ENCODE measurements at places on chromosomes 2 and 18. TPM values are rescaled to one million over a fixed set of nuclear protein-coding genes. Genes with fewer than 3 reads are reported as not detected.

DNA sequence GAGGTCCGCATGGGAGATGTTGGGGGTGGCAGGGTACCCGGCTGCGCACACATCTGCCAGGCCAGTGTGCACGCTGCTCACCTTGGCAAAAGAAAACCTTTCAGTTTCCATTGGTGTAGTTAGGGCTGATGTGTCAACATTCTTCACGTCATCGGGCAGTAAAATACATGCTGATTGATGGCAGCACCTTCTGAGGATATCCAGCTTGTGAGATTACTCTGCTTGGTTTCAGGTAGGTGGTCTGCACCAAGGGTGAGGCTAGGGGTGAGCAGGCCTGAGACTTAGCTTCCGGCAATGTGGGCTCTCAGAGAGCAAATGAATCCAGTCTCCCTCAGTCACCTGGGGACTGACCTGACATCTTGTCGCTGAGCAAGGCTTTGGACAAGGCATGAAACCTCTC lies 19.3 kb upstream of the ACKR3 start:
- H3K27ac ChIP-seq: no peak overlapping the region
- no peaks in the 10 kb centered on the region for H3K36me3 ChIP-seq
- H3K27me3 ChIP-seq: no peaks in the 10 kb centered on the region
- DNase-seq: no peak
- H3K4me3 ChIP-seq: no peak overlapping the region

- no peaks in the 10 kb centered on the region for H3K4me1 ChIP-seq
- no peak for DNase-seq
- no peak overlapping the region for H3K27ac ChIP-seq
Observed at GRCh38 chr2:188524519-188525113, 232.9 kb downstream of the GULP1 start.

- H3K4me3 ChIP-seq: no peak overlapping the region
- peaks cover 17% of the 10 kb centered on the region for H3K4me1 ChIP-seq
- H3K36me3 ChIP-seq: peaks cover 10% of the 10 kb centered on the region
- H3K27me3 ChIP-seq: no peaks in the 10 kb centered on the region
- H3K27ac ChIP-seq: no peak overlapping the region
- no peak for DNase-seq
Observed at GRCh38 chr2:105753380-105753779, 8.7 kb downstream of the NCK2 start.

- no peak overlapping the region for H3K27ac ChIP-seq
- no peaks in the 10 kb centered on the region for H3K36me3 ChIP-seq
- peak; percentile 19 for DNase-seq
- H3K27me3 ChIP-seq: no peaks in the 10 kb centered on the region
Observed at GRCh38 chr2:188518381-188518780, 226.7 kb downstream of the GULP1 start.

- no peak overlapping the region for H3K4me3 ChIP-seq
Observed at GRCh38 chr2:168851674-168852320, 38.4 kb downstream of the SPC25 start.

DNA sequence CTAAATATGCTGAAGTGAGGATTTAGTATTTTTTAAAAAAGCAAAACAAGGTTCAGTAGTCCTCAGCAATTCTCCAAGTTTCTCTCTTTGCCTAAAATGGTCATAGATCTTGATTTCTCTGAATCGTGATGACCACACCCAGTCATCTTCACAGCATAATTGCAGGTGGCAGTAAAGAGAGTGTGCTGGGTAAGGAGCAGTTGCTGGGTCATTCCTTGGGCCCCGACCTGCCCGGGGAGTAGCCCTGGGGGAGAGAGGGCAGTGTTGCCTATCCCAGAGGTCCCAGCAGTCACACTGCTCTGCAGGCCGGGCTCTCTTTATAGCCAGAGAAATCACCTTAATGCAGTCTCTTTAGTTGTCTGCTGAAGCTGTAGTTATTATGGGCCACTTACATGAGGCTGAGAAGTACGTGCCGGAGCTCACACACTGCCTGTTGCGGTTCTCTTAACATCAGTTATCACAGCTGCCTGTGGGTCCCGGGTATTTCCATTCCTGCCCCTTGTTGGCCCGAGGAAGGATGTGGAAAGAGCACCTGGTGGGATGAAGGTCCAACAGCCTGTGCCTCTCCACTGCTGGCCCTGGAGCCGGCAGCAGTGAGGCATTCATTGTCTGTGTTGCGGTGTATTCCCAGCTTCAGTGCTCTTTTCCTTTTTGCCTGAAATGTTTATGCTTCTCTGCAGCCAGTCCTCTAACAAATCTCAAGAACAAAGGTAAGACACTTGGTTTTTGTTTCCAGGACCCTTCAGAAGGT lies 230.1 kb downstream of the ALPK2 start:
- peaks cover 27% of the 10 kb centered on the region for H3K36me3 ChIP-seq
- H3K4me1 ChIP-seq: no peaks in the 10 kb centered on the region
- H3K4me3 ChIP-seq: no peak overlapping the region
- H3K27me3 ChIP-seq: no peaks in the 10 kb centered on the region
- no peak for DNase-seq

DNA sequence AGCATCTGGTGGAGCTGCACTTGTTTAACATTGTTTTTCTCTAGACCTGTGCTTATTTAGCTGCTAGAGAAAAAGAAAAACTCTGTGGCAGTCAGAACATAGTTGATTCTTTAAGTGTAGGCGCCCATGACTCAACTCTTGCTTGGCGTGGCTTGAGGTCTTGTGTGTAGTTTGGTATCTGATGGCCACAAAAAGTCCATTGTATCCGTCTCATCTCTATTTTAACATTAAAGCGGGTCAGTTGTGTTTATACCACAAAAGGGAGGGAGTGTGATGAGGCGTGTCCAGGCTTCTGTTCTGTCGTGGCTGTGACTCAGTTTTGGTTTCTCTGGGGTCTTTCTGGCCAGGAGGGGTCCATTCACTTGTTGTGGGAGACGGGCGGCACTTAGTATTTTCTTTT lies 24.2 kb upstream of the UGT1A8 start:
- no peak for DNase-seq
- H3K27me3 ChIP-seq: no peaks in the 10 kb centered on the region
- no peaks in the 10 kb centered on the region for H3K36me3 ChIP-seq
- no peak overlapping the region for H3K4me3 ChIP-seq
- H3K4me1 ChIP-seq: no peaks in the 10 kb centered on the region
- no peak overlapping the region for H3K27ac ChIP-seq

DNA sequence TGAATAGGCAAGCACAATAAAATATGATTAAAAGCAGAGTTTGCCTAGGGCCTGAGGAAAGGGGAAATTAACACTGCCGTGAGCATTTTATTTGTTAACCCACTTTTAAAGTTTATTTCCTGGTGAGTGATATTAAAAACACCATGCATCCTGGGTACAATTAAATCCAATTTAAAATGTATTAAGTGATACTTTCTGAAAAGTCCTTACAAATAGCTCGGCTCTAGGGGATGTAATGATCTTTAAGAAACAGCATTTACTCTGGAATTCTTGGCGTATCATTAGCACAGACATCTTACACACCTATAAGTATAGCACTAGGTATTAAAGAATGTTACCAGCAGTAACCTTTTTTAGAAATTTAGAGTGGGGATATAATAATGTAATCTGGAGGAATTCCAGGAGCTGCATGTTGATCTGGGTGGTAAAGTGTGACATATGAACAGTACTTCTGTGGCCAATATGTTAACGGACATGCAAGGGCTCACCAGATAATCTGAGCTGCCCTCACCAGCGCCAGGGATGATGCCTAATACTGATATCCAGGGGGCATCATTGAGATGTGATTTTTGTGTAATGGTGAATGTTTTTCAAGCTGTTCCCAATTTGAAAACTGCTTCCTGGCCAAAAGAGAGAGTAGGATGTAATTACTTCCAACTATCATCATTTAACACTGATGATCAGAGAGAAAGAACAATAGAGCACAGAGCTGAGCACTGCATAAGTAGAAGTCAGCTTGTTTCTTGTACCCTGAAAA lies 235.9 kb downstream of the DSEL start:
- no peaks in the 10 kb centered on the region for H3K27me3 ChIP-seq
- no peak overlapping the region for H3K4me3 ChIP-seq
- no peak for DNase-seq
- H3K36me3 ChIP-seq: no peaks in the 10 kb centered on the region

GRCh38 chr2:160907738-160908137 lies 252.5 kb upstream of the TANK start:
- no peaks in the 10 kb centered on the region for H3K36me3 ChIP-seq
- DNase-seq: no peak
- H3K4me3 ChIP-seq: no peak overlapping the region
- H3K27me3 ChIP-seq: no peaks in the 10 kb centered on the region
- H3K4me1 ChIP-seq: peaks cover 12% of the 10 kb centered on the region

GRCh38 chr18:54926593-54927325 lies 32.5 kb downstream of the CCDC68 start:
- no peaks in the 10 kb centered on the region for H3K27me3 ChIP-seq
- H3K36me3 ChIP-seq: no peaks in the 10 kb centered on the region
- H3K4me1 ChIP-seq: no peaks in the 10 kb centered on the region
- H3K27ac ChIP-seq: peak overlapping the region; percentile 4

DNA sequence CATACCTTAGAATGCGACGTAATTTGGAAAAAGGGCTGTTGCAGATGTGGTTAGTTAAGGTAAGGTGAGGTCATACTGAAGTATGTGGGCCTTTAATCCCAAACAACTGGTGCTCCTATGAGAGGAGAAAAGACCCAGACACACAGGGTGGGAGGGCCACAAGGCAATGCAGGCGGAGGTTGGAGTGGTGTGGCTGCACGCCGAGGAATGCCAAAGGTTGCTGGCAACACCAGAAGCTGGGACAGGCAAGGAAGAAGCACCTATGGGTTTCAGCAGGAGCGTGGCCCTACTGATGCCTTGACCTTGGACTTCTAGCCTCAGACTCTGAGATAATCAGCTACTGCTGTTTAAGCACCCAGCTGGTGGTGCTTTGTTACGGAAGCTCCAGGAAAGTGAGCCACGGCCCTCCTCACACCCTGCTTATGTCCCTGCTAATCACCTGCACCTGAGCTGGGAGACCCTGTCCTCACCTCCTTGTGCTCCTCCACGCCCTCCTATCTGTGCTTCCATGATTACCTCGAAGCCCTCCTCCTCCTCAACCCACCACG lies 48.3 kb upstream of the LAMA1 start:
- H3K4me3 ChIP-seq: no peak overlapping the region
- H3K27ac ChIP-seq: no peak overlapping the region
- H3K27me3 ChIP-seq: no peaks in the 10 kb centered on the region
- H3K4me1 ChIP-seq: no peaks in the 10 kb centered on the region
- no peaks in the 10 kb centered on the region for H3K36me3 ChIP-seq

Gene CNDP1
- polyA plus RNA-seq: not detected

Gene AKAIN1
- not detected for polyA plus RNA-seq

Gene RNU2-63P
- 2.4 TPM for polyA plus RNA-seq

Gene SNTG2
- not detected for polyA plus RNA-seq

Gene NLRC4
- polyA plus RNA-seq: not detected

Measured in keratinocyte (primary cell).